ENCODE measurements at places on chromosomes 3 and 15.

- DNase-seq: no peak
Measured at GRCh38 chr3:59245300-59245858, 195.6 kb upstream of the CFAP20DC start.

- DNase-seq: no peak
Measured at GRCh38 chr3:38551026-38551832, 55.1 kb downstream of the EXOG start.

DNA sequence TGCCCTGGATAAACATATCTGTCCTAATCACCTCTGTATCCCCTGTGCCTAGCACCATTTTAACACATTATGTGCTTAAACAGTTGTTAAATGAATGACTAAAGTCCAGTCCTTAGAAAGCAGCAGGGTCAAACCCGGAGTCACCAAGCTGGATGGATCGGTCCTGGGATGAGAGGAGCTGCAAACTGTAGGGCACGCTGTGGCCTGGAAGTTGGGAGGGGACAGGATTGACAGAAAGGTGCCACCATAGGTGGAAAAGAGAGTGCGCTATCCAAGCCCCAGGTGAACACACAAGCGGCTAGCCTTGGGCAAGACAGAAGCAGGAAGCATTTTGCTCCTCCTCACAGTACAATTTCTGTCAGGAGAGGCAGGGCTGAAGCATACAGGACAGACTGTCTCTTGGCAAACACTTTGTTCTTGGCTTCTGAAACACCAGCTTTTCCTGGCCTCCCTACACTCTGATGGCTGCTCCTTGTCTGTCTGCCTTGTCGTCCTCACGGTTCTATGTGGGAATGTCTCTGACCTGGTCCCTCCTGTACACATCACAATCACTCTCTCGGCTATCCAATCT, 48.4 kb upstream of the KY start:
- no peak for DNase-seq

GRCh38 chr3:31354373-31354772, 178.4 kb upstream of the STT3B start:
- DNase-seq: no peak

- no peak for DNase-seq
Measured at GRCh38 chr15:55884223-55884622, 109.2 kb downstream of the NEDD4 start.

DNA sequence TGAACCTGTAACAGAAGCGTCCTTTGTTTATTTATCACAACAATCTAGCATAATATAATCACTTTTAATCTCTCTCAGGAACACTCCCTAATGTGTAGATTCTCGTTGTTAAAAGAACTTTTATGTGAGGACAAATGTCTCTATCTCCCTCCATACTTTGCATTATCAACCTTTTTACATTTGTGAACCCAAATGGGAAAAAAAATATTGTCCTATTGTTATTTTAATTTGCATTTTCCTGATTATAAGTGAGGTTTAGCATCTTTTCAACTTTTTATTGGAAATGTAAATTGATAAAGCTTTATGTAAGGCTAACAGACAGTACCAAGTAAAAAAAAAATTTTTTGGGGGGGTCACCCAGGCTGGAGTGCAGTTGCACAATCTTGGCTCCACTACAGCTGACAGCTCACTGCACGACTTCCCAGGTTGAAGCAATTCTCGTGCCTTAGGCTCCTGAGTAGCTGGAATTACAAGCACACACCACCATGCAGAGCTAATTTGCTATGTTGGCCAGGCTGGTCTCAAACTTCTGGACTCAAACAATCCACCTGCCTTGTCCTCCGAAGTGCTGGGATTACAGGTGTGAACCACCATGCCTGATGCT, 33.0 kb upstream of the DENND4A start:
- no peak for DNase-seq

DNA sequence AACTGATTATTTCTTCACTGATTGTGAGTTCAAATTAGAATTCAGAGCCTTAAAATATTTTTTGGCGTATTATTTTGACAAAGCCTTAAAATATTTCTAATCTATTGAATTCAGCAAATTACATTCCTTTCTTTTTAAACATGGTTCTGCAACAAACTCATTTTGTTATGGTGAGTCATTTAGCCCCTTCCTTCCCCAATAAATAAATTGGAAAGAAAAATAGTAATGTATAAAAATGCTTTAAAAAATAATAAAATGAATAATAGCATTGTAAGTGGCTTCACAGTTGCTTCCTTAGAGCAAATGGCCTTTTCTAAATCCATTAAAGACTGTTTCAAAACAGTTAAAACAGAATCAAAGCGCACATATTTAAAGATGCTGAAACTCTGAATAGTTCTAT, 12.1 kb downstream of the CSNK1G1 start:
- DNase-seq: no peak

DNA sequence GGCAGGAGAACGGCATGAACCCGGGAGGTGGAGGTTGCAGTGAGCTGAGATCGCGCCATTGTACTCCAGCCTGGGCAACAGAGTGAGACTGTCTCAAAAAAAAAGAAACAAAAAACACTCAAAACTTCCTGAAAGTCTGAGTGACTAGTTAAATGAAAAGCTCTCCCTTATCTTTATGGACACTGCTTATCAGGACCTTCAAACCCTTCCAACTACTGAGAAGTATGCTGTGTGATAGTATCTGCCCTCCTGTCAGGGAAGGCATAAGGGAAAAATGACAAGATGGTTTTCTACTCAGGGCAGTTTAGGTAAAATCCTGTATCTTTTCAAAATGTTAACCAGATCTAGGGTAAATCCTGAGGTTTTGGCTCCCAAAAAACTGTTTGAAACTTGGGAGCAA, 21.8 kb downstream of the EMC7 start:
- DNase-seq: no peak

- DNase-seq: no peak
Measured at GRCh38 chr3:35120026-35120425, 519.3 kb upstream of the ARPP21 start.

DNA sequence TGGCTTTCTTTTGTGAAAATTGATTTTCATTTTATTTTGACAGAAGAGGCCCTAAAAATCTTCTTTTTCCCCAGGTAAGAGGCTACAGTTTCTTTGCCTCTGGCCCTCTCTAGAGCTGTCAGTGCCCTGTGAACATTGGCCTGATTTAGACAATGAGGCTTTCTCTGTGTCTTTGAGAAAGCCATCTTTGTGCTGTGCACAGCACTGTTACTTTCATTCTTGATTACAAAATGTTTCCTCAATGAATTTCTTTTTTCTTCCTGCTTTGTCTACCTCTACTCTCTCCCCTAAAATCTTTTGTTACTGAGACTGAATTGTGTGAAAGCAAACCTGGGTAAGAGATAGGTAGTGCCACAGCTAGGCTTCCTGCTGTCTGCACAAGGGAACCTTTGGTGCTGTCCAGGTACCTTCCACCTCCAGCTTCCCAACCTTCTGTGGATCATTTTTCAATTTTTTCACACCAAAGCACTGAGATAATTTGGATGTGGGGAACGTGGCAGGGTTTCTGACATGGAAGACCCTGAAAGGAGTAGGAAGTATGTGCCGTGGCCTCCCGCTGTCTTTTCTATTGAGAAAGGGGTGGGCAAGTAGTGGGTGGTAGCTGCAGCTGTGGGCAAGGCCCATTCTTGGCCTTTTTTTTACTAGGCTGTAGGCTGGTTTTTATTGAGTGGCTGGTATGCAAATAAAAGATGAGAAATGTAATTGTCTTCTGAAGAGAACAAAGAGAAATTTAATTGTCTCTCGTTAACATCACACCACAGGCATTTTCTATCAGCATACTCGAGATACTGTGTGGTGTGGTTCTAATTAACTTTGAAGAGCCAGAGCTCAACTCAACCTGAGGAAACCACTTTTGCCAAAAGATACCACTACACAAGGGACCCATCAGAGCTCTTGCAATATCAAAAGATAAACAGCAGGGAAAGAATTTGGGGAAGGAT, 21.0 kb downstream of the RAB8B start:
- no peak for DNase-seq

DNA sequence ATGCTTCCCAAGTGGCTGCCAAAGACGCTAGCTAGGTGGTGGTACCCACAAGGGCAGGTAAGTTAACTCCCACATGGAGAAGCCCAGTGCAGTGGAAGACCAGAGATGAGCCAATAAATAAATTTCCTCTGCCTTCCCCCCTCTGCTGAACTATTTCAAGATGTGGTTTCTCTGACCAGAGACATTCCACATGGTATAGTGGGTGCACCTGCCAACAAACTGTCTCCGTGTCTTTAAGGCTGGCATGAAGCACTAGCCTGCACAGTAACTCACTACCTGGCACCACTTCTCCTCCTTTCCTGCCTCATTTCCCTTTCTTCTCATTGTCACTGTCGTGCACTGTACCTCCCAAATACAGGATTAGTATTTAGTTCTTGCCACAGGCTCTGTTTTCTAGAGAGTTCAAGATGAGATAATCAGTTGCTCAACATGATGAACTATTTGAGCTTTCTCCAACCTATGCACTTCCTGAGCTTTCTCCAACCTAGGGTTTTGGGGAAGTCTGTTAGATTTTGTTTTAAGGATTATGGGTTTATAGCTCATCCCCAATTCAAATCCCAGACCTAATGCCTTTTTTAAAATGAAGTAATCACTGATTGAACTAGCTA, 8.4 kb upstream of the CRTAP start:
- no peak for DNase-seq

Data from stimulated activated CD8-positive, alpha-beta memory T cell treated with anti-CD3 and anti-CD28 coated beads, Interleukin-4, amount 100 ng/mL, for 1 hour (primary cell).